ENCODE measurements at places on chromosomes 16 and 17.

DNA sequence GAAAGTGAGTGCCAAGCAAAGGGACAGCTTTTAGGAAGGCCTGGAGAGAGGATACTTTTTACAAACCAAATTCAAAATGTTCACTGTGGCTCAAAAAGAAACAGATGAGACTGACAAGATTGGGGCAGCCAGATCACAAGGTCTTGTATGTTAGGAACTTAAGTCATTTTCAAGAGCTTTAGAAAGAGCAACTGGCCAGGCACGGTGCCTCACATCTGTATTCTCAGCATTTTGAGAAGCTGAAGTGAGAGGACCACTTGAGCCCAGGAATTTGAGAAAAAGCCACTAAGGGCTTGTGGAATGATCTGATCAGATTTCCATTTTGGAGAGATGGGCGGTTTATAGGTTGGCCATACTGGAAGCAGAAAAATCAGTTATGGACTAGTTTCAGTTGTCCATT, 17.2 kb downstream of the SPAG9 start:
- DNase-seq: no peak

DNA sequence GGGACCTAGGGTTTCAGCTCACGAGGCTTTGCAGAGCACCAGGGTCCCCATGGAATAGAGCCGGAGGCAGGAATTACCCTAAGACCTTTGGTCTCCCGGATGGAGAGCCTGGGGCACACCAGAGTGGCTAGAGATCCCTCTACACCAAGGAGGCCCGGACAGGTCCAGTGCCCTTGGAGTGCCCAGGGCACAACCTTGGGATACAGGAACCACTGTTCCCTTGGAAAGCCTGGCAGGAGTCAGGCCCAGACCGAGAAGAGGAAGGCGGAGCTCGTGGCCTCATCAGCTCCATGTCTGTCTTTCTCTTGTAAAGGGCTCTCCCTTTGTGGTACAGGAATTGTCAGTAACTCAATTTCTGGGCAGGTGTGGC, 3.8 kb upstream of the DBNDD1 start:
- no peak for DNase-seq

- no peak for DNase-seq
Observed at GRCh38 chr16:50273888-50274325, 7.6 kb downstream of the ADCY7 start.

- DNase-seq: no peak
Observed at GRCh38 chr17:44389281-44389680, at the start of gene ITGA2B. TSS of gene ITGA2B (minus strand) at chr17:44389649. CDS start at chr17:44389473, 176 bp downstream.

- DNase-seq: peak; percentile 23
Observed at GRCh38 chr16:53007095-53007494, 45.6 kb downstream of the CHD9NB start.

DNA sequence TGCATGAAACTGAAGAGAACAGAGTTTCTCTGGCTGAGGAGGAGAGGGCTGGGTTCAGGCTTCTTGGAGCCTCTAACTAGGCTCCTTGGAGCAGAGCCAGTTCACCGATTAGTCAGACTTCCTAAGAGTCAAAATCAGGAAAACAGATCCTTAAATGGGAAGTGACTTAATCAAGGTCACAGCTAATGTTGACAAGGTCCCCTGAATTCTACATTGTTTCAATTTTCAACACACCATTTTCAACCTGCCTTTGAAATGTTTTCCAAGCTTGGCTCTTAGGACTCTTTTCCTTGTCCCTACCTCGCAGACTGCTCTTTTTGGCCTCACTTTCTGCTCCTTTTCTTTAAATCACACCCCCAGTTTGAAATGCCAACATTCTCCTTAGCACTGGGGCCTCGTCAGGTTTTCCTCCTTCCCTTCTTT, 16.3 kb downstream of the MYL4 start:
- DNase-seq: no peak

GRCh38 chr17:15180121-15180561, 85.0 kb downstream of the PMP22 start:
- DNase-seq: no peak

DNA sequence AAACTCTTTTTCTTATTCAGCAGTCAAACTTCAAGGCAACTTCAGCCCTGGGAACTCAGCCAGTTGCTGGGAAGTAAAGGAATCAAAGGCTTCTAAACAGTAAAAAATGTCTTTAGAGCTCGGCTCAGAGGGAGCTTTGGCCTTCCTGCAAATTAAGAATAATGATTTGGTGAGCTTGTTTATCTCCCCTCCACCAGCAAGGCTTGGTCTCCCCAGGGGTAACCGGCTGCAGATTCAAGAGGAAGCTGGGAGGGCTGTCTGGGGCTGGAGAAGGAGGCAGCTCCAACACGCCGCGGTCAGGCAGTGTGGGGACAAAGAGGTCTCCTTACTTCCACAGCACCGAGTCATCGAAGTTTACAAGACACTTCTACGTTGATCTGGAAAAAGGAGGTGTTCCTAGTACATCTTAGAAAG, 17.7 kb upstream of the DOC2B start:
- DNase-seq: no peak

GRCh38 chr16:83956336-83957289, 3.6 kb downstream of the OSGIN1 start:
- peak; percentile 92 for DNase-seq
